Esophagus squamous epithelium (tissue), 5 donors: ENCODE measurements at places on chromosomes 12 and 14.

- no peak for DNase-seq
Measured at GRCh38 chr12:97752129-97752528, 289.5 kb downstream of the RMST start.

DNA sequence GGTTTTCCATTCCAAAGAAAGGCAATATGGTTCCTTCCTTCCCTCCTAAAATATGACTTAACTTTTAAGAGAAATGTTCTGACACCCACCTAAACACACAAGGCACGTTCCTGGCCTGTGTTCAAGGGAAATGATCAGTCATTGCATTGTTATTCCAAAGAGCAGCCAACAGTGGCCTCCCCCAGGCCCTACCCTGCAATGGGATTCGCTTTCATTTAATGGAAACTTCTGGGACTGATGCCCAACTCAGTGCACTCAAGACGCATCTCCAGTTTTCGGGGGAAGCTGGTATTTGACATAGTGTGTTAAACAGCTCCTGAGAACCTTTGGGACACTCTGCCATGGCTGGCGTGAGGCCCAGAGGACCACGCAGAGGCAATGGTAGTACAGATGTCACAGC is 65.9 kb downstream of the DDX51 start:
- no peak for DNase-seq

DNA sequence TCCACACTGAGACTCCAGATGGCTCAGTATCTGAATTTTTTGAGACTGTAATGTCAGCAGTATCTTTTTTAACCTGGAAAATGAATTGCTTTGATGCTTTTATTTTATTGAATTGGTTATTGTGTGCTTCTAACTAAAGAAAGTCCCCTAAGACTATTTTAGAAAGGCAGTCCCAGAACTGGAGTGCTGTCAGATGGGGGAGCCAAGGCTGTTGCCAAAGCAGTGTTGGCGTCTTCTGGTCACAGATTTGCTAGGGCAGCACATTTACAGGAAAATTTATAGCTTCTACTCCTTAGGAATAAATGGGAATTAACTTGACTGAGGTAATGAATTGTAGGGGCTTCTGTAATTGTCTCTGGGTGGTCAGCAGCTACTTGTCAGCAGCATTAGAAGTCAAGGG is 157.1 kb upstream of the ARHGAP5 start:
- DNase-seq, result no peak

DNA sequence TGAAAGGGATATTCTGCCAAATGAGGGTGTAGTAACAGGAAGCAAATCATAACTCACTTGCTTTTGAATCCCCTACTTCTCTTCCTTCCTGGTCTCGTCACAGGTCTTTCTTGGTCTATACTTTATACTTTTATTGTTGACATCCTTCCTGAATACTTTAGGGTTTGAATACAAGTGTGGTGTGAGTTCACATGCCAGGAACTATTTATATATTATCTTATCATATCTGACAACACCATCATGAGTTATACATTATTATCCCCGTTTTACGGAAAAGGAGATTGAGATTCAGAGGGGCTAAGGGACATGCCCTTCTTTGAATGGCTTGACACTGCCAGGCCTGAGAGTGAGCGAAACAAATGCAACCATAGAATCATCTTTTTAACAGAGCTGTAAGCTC is 33.0 kb upstream of the TSPAN8 start:
- DNase-seq, result no peak

GRCh38 chr14:104917993-104918392 is 6.7 kb upstream of the PLD4 start:
- DNase-seq, result no peak

GRCh38 chr14:22549324-22549962 is 39.6 kb downstream of the DAD1 start:
- no peak for DNase-seq

DNA sequence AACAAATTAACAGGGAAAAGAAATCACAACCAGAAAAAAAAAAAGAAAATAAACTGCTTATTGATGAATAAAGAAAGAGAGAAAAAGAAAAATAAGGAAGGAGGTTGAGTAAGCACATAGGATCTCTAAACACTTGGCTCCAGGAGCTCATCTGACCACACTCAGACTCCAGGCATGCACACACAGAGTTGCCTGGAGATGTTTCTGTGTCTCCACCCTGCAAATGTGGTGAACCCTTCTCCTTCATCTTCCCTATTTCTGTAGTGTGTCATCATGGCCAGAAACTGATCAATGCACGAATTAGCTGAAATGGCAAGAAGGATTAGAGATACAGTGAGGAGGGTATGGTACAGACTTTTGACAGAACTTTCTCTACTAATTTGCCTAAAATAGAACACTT is 20.2 kb downstream of the OR4N2 start:
- DNase-seq, result no peak

DNA sequence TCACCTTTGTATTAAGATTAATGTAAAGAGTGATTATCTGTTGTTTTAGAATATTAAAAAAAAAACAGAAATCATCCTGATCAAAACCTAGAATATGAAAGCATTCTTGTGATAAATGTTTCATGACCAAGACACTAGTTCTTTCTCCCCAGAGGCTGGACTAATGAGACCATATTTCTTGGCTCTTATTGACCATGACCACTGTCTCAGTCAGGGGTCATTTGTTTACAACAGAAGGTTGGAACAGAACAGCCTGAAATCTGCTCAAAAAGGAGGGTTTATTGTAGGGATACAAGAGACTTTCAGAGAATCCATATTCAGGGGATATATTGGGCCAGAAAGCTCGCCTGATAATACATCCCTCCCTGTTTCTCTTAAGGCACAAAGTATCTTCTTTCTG is 87.7 kb downstream of the TMEM30B start:
- DNase-seq, result no peak

- no peak for DNase-seq
Measured at GRCh38 chr12:87198181-87198580, 831.0 kb downstream of the C12orf50 start.

DNA sequence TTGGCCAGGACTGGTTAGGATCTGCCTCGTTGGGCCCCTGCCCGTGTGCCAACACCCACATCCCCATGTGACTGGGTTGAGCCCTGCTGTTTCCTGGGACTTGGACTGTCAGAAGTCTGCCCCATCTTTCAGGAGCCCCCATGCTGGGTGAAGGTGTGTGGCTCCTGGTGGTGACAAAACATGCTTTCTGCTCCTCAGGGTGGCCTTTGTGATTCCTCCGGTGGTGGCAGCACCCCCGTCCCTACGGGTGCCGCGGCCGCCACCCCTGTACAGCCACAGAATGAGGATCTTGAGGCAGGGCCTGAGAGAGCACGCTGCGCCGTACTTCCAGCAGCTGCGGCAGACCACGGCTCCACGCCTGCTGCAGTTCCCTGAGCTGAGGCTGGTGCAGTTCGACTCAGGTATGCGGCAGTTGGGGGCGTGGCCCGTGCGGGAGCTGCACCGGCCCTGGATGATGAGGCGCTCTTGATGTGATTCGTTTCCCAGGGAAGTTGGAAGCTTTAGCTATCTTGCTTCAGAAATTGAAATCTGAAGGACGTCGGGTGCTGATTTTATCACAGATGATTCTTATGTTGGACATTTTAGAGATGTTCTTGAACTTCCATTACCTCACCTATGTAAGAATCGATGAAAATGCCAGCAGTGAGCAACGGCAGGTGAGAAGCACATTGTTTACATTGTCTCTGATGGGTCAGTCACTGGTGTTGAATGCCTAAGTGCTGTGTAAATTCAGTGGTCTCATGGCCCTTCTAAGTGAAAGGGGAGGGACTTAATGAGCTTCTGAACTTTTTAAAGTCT is 80.0 kb downstream of the EP400 start:
- DNase-seq, result no peak

- DNase-seq, result no peak
Measured at GRCh38 chr14:83529531-83529930, 1995.9 kb upstream of the SEL1L start.

DNA sequence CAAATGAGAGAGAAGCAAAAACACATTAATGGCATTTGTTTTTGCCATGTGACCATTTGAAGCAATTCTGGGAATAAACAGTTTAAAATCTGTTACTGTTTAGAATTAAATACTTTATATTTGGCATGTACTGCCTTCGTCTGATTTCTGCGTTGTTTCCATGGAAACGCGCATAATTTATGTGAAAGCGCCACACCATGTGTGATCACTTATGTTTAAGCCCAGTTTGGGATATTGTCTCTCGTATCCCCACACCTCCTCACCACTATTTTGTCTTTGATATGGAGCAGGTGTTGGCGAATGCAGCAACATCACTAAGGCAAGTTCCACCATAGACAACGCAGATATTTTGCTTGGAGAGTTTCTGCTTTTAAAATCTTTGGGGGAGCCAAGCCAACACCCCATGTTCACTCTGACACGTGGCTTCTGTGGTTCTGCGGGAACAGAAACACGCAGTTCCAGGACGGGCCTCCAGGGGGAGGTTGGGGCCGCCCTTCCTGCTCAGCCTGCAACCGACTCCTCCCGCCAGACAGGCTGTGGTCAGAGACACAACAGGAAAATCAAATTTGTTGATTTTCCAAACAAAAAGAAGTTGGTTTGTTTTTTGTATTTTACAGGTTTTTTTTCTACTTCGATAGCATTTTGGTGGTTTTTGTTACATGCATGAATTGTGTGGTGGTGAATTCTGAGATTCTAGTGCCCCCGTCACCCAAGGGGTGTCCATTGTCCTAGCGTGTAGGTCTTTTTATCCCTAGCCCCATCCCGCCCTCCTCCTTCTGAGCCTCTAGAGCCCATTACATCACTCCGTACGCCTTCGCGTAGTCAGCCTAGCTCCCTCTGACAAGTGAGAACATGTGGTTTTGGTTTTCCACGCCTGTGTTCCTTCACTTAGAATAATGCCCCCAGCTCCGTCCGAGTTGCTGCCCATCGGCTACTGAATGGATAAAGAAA is 101.9 kb upstream of the SFSWAP start:
- no peak for DNase-seq

- DNase-seq, result no peak
Measured at GRCh38 chr14:30375296-30375892, 183.6 kb upstream of the G2E3 start.

GRCh38 chr12:57461276-57461916 is 1.8 kb downstream of the GLI1 start:
- DNase-seq, result no peak

GRCh38 chr12:45268672-45269411 is 52.9 kb downstream of the ANO6 start:
- DNase-seq, result no peak

GRCh38 chr12:52740584-52740983 is 36.6 kb downstream of the KRT76 start:
- DNase-seq, result no peak

DNA sequence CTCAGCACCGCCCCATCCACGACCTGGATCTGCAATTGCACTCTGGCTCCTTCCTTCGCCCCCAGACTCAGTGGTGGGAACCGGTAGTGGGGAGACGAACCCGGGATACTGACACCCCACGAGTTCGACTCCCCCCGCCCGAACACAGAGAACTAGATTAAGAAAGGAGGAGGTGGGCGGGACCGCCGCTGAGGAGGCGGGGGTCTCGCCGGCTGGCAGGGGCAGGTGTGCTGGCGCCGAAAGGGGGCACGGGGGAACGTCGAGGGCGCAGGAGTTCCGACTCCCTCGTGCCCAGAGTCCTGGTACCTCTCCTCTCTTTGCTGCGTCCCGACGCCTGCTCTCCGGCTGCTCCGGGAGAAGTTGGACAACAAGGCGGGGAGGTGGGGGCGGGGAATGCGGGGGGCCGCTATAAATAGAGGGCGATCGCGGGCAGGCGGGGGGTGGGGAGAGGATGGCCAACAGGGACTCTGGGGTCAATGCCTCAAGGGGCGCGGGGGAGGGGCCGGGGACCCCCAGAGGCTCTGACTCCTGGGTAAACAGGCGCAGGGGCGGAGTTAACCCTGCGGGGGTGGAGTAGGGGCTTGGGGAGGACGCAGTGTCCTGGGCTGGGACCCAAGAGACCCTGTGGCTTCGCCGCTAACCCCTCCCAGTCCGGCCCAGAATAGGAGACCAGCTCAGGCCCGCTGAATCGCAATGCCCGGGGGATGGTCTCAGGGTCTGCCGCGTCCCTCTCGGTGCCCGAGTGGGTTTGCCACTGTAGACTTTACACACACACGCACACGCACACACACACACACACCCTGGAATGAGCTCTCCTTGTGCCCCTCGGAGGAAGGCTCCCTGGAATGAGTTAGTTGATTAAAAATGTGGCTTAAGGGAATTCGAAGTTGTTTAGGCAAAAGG is 761 bp upstream of the NDRG2 start:
- DNase-seq, result no peak

DNA sequence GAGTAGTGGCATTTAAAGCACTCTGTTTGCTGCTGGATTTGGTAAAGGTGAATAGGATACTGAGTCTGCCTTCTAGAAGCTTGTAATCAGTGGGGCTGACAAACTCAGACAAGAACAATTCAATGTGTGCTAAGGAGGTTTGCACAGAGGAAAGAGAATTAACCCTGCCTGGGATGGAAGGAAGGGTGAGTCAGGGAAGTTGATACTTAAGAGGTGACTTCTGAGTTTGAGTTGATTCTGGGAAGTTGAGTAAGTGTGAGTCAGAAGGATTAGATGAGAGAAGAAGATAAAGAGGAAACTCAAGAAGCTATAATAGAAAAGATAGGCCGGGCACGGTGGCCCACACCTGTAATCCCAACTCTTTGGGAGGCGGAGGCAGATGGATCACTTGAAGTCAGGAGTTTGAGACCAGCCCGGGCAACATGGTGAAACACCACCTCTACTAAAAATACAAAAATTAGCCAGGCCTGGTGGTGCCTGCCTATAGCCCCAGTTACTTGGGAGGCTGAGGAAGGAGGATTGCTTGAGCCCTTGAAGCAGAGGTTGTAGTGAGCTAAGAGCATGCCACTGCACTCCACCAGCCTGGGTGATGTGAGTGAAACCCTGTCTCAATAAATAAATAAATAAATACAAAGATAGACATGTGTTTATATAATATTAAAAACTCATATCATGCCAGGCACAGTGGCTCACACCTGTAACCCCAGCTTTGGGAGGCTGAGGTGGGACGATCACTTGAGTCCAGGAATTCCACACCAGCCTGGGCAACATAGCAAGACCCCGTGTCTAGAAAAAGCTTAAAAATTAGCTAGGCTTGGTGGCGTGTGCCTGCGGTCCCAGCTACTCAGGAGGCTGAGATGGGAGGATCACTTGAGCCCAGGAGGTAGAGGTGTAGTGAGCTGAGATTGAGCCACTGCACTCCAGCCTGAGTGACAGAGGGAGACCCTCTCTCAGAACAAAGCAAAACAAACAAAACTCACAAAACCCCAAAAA is 126.8 kb upstream of the CPM start:
- no peak for DNase-seq

DNA sequence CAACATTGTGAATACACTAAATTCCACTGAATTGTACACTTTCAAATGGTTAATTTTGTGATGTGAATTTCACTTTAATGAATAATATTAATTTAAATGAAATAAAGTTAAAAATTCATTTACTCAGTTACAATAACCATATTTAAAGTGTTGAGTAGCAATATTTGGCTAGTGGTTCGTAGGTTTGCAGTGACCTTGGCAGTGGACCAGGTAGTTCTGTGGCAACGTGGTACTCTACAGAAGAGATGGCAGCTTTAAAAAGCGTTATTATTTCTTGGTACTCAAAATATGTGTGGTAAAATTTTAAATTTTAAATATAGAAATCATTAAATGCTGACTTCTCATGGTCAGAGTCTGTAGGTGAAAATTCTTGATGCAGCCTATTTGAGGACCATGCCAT is 51.6 kb downstream of the AEBP2 start:
- DNase-seq, result no peak
